Neural progenitor cell (in vitro differentiated cells): ENCODE measurements at places on chromosomes 7 and 10.
A peak's percentile ranks its signal among the peaks of the same experiment; 100 is the strongest.

DNA sequence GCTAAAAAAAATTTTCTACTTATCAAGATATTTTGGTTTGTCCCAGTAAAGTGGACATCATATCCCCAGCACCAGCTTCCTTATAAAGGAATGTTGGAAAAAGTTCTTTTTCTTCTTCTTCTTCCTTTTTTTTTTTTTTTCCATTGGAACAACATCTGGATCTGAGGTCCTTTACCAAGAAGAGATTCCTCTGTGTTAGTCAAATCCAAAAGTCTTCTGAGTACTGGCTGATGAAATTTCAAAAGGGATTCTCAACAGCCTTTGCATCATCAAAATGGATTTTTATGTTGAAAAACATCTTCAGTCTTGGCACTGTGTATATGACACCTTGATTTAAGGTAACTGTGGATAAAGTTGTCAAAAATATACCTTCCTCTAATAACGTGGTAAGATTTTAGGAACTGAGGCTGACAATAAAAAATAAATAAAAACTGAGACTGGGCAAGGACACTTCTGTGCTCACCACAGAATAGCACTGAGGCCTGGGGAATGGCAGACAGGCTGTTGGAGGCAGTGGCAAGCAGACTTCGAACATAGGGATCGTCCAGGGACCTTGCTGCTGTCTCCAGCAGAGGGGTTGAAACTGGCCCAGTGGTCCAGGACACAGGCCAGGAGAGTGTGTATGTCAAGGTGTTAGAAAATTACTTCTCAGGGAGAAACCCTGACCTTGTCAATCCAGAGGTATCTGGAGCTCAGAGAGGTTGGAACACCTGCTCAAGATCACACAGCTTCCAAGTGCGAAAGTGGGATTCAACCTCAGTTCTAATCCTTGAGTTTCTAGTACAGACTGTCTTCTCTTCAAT is 130.4 kb downstream of the PTPN20 start:
- DNase-seq: no peak

DNA sequence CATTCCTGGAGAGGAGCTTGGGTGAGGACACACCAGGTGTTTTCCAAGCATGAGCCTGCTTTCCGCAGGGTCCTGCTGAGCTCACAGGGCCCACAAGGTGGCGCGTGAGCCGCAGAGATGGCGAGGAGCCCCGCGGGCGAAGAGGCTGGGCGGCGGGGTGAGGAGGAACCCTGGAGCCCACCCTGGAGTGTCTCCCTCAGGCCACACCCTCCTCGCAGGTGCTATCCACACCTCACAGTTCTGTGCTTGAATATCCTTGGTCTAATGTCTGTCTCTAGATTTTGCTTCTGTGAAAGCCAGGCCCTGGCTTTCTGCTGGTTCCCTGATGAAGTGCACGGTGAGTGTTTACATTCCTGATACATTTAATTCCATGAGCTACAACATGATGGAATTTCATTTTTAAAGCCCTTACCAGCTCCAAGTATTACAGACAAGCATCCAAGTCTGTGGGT is 433.6 kb downstream of the ACTR3B start:
- DNase-seq: peak; percentile 70

- DNase-seq: no peak
Measured at GRCh38 chr10:9254353-9254752, 1199.9 kb downstream of the GATA3 start.

DNA sequence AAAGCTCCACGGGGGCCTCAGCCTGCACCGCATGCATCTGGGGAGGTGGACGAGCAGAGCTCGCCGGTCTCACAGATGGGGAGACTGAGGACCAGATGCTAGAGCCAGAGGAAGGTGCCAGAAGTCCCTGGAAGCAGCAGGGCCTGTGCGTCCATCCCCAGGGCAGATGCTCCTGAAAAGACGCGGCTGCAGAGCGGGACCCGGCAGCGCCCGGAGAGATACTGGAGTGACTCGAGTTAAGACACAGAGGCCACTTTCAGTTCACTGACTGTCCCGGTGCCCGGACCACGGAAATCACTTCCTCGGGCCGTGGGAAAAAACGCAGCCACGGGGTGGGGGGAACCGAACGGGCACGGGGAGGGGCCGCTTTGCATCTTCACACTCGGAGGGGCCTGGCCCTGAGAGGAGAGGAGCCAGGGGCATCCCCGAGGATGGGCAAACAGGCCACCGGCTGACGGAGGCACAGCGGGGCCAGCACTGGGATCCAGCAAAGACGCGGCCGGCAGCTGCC is 85.4 kb downstream of the FOXL3 start:
- DNase-seq: no peak

GRCh38 chr10:129213256-129213655 is 253.8 kb upstream of the MGMT start:
- DNase-seq: no peak

DNA sequence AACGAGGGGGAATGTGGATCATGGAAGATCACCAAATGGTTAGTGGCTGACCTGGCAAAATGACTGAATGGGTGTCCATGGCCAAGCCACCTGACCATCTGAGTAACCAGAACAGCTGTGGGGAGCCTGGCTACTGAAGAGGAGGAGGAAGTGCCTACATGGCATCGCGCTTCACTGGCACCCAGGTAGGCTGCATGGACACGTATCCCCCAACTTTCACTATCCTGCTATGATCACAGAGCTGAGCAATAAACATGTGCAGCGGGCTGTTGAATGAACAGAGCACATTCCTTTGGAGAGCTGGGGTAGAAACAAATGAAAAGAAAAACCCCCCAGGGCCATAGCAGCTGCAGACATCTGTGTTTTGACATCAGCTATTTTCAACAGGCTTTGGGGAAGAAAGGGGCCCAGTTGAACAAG is 6.5 kb downstream of the AKR1B1 start:
- no peak for DNase-seq

GRCh38 chr7:54860843-54861242 is 101.8 kb upstream of the SEC61G start:
- DNase-seq: no peak

DNA sequence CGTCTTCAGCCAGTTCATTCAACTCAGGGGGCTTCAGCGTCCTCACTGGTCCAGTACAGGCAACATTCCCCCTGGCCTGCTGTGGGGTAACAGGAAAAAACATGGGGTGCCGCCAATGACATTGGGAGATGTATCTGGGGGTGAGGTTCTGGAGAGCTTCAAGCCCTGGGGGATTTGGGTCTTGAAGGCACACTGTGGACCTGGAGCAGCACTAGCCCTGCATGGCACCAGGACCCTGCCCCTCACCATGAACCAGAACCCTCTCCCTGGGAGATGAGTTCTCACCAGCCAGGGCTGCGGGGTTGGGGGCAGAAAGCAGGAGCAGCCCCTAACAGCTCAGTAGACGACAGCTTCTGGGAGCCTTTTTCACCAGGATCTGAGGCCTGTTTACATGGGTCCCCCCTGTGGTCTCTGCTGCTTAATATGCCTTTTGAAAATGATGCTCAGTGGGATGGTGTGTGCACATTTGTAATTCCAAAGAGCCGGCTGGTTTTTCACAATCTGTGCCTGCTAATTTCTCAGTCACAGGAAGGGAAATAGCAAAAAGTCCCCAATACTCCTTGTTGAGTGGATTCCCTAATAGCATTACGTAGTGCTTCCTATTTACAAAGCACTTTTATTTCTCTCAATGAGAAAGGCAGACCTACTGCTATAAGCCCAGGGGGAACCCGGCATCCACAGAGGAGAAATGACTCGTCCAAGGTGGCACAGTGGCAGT is 509.5 kb downstream of the RPS24 start:
- no peak for DNase-seq

DNA sequence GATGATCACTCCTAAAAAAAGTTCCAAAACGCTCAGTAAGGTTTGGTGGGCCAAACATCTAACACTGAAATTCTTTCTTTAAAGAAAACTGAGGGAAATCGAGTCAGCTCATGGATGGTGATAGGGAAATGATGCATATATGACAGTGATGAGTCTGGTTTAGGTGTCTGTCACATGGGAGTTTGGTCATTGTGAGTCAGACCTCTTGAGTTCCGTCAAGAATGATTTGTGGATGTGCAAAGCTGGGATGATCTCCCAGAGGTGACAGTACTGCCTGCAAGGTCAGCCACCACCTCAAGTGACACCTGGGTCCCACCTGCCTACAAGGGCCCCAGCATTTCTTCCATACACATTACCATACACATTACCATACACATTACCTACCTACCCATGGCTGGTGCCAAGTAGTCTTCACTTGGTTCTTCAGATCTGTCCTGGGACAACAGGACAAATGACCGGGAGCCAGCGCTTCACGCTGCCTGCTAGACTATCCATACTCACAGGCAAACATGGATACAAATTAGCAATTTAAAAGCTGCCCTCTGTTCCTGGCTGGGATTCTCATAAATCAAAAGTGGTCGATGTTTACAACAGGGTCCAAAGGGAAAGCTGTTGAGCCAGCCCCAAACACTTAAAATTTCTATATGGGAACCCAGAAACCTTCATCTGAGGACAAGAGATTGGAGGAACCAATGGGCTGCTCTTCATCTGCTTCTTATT is 128.4 kb downstream of the ADAM12 start:
- no peak for DNase-seq

DNA sequence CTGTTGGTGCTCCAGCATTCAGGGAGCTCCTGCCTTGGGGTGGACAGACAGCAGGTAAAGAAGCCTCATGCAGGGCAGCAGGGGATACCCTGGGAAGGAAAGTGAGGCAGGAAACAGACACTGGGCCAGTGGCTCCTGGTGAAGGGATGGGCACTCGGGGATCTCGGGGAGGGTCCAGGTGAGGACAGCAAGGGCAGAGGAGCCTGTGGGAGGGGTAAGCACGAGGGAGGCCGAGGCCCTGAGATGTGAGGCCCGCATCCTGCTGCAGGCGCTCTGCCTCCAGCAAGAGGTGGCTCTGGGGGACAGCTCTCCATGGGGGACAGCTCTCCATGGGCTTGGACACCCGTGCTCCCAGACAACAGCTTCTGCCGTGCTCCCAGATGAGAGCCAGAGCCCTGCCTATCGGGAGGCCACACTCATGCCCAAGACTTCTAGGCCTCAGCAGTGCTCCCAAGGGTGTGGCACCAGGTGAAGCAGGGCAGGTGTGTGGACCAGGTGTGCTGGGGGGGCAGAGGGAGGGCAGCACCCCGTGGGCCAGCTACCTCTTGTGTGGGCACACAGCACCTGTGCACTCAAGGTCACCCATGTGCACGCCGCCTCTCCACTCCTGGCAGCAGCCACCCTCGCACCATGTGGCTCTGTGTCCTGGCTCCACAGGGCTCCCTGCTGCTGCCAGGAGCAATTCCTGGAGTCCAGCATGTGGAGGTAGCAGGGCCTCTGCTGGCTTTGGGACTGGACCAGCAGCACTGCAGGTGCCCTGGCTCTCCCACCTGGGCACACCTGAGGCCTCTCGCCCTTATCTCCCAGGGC is 93.6 kb upstream of the INSIG1 start:
- no peak for DNase-seq

GRCh38 chr7:38284553-38284952 is 11.1 kb upstream of the TARP start:
- no peak for DNase-seq

DNA sequence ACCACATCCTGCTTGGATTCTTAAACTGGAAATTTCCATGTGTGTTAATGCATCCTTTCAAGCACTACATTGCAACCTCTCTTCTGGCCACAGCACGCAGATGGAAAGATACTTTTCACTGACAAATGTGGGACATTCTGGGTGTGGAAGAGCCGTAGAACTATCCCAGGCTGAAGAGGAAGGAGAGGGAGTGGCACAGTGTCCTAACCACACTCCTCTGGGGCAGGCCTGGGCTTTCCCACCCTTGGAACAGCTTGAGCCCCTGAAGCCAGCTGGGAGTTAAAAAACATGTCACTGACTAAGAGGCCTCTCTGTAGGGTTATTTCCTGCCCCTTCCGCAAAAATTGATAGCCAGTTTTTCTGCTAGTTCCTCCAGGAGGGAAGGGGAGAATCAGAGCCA is 34.0 kb upstream of the DNMBP start:
- DNase-seq: no peak

- DNase-seq: no peak
Measured at GRCh38 chr10:49404321-49404878, 8.5 kb upstream of the DRGX start.

- DNase-seq: no peak
Measured at GRCh38 chr7:139224219-139224618, 6.8 kb upstream of the UBN2 start.

DNA sequence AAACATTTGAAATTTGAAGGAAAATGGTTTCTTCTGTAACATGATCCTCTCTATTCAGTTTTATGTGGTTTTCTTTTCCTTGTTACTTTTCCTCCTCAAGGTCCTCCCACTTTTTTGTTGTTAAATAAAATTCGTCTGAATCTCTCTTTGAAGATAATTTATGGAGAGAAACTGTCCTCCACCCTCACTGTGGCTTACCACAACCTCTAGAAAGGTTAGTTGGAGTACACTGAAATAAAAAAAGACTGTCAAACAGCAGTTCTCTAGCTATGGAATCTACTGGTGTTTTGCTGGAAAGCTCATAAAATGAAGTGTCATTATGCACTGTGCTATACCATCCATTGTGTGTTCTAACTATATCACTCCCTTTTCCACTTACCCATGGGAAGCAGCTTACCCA is 189.4 kb downstream of the HDAC9 start:
- no peak for DNase-seq

GRCh38 chr7:1757601-1758000 is 87.5 kb downstream of the ELFN1 start:
- DNase-seq: no peak

DNA sequence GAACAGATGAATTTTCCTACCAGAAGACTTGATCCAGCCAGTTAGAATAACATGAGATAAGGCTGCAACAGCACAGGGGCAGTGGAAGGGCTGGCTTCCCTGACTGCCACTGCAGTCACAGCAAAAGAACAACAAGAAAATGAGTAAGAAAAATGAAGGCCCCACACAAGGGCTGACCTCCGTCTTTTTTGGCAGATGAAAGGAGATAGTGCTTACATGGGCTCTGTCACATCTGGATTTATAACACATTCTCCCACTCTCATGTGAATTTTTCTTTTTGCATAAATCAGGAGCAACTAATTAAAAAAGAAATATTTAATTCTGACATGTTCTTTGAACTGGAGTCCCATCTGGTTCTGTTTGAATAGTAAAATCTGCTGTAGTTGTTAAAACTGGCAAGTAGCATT is 99.6 kb downstream of the NRP1 start:
- no peak for DNase-seq

- no peak for DNase-seq
Measured at GRCh38 chr7:122682815-122683550, 15.9 kb downstream of the RNF133 start.

- DNase-seq: no peak
Measured at GRCh38 chr10:95835911-95836310, 71.9 kb upstream of the CC2D2B start.
